ENCODE measurements at places on chromosomes 12 and 14. TPM values are rescaled to one million over a fixed set of nuclear protein-coding genes. Genes with fewer than 3 reads are reported as not detected.

TMEM119 gene
- total RNA-seq = 1.8 TPM

- H3K4me3 ChIP-seq = no peak overlapping the region
- H3K4me1 ChIP-seq = no peaks in the 10 kb centered on the region
- H3K36me3 ChIP-seq = no peaks in the 10 kb centered on the region
Observed at GRCh38 chr12:118694128-118694775, 287.1 kb upstream of the SRRM4 start.

CCDC184 gene
- 0.37 TPM for total RNA-seq

DNA sequence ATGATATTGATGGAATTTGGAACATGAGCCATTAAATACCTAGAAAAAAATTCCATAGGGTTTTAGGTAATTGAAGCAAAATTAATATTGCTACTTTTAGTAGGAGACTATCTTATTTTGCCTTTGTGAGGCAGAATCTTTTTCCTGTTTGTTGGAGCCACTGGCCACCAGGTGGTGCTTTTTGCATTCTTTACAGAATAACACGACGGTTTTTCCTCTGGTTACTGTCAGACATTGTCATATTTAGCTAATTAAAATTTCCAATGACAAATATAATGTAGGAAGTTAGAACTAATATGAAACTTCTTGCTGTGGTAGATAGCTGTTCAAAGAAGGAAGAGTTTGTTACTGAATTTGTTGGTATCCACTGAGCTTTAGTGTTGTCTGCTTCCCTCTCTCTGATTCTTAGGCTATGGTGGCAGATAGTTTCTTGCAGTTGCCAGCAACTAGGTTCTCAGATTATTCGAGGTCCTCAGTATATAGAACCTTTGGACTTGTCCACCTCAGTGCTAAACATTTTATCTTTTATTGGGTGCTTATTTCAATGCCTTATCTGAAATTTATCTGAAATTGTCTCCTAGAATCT, 25.7 kb downstream of the RAB21 start:
- H3K4me1 ChIP-seq = no peaks in the 10 kb centered on the region
- no peak overlapping the region for H3K4me3 ChIP-seq
- peaks cover 39% of the 10 kb centered on the region for H3K36me3 ChIP-seq
- no peak overlapping the region for H3K27ac ChIP-seq

GRCh38 chr14:88518592-88519512, 36.0 kb downstream of the PTPN21 start:
- DNase-seq = no peak
- no peak overlapping the region for H3K4me3 ChIP-seq
- no peaks in the 10 kb centered on the region for H3K36me3 ChIP-seq
- no peaks in the 10 kb centered on the region for H3K4me1 ChIP-seq
- H3K27me3 ChIP-seq = no peaks in the 10 kb centered on the region

- H3K27ac ChIP-seq = peak overlapping the region; percentile 13
- no peak overlapping the region for H3K4me3 ChIP-seq
- DNase-seq = peak; percentile 82
Observed at GRCh38 chr14:55913324-55914025, 204.7 kb upstream of the PELI2 start.

- no peak overlapping the region for H3K27ac ChIP-seq
- no peaks in the 10 kb centered on the region for H3K27me3 ChIP-seq
- no peaks in the 10 kb centered on the region for H3K4me1 ChIP-seq
- H3K36me3 ChIP-seq = no peaks in the 10 kb centered on the region
- peak; percentile 64 for DNase-seq
- H3K4me3 ChIP-seq = no peak overlapping the region
Observed at GRCh38 chr12:14723763-14724162, 27.4 kb upstream of the GUCY2C start.

GRCh38 chr12:79512068-79512467, 178.7 kb downstream of the PAWR start:
- H3K27me3 ChIP-seq = no peaks in the 10 kb centered on the region
- DNase-seq = no peak
- H3K27ac ChIP-seq = no peak overlapping the region

GRCh38 chr14:56004786-56005185, 113.4 kb upstream of the PELI2 start:
- DNase-seq = peak; percentile 70
- H3K27ac ChIP-seq = peak overlapping the region; percentile 39
- no peaks in the 10 kb centered on the region for H3K4me1 ChIP-seq
- no peak overlapping the region for H3K4me3 ChIP-seq
- H3K36me3 ChIP-seq = no peaks in the 10 kb centered on the region

C12orf54 gene
- total RNA-seq = not detected

GRCh38 chr14:94278731-94279130, 14.3 kb downstream of the SERPINA10 start:
- no peak overlapping the region for H3K27ac ChIP-seq
- H3K27me3 ChIP-seq = no peaks in the 10 kb centered on the region
- no peak for DNase-seq
- no peaks in the 10 kb centered on the region for H3K36me3 ChIP-seq
- H3K4me3 ChIP-seq = no peak overlapping the region

- H3K27ac ChIP-seq = peak overlapping the region; percentile 64
- no peaks in the 10 kb centered on the region for H3K4me1 ChIP-seq
- H3K4me3 ChIP-seq = no peak overlapping the region
- no peak for DNase-seq
Observed at GRCh38 chr12:22313286-22313962, 21.1 kb downstream of the ST8SIA1 start.

DNA sequence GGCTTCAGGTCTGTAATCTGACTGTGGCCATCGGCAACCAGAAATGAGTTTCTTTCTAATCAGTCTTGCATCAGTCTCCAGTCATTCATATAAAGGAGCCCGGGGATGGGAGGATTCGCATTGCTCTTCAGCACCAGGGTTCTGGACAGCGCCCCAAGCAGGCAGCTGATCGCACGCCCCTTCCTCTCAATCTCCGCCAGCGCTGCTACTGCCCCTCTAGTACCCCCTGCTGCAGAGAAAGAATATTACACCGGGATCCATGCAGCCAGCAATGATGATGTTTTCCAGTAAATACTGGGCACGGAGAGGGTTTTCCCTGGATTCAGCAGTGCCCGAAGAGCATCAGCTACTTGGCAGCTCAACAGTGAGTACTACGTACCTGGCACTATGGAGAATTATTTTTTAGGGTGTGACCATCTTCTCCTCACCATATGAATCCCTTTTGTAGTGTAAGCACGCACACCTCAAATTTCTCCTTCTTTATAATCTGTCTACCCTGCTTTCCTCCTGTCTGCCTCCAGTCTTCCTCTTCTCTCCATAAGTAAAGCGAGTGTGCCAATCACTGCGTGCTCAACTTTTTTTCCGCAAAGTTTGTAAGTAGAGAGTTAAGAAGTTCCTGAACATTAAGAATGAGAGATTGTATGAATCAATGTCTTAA, at the start of gene TPH2:
Gene TPH2 (plus strand): TSS at position 118 of the 658 bp plus-strand sequence. CDS start 142 bp downstream, at position 260.
- no peaks in the 10 kb centered on the region for H3K36me3 ChIP-seq
- H3K27me3 ChIP-seq = no peaks in the 10 kb centered on the region
- no peak within 1 kb of the TSS for H3K27ac ChIP-seq
- H3K4me3 ChIP-seq = no peak within 1 kb of the TSS
- no peaks in the 10 kb centered on the region for H3K4me1 ChIP-seq
- no peak for DNase-seq

DNA sequence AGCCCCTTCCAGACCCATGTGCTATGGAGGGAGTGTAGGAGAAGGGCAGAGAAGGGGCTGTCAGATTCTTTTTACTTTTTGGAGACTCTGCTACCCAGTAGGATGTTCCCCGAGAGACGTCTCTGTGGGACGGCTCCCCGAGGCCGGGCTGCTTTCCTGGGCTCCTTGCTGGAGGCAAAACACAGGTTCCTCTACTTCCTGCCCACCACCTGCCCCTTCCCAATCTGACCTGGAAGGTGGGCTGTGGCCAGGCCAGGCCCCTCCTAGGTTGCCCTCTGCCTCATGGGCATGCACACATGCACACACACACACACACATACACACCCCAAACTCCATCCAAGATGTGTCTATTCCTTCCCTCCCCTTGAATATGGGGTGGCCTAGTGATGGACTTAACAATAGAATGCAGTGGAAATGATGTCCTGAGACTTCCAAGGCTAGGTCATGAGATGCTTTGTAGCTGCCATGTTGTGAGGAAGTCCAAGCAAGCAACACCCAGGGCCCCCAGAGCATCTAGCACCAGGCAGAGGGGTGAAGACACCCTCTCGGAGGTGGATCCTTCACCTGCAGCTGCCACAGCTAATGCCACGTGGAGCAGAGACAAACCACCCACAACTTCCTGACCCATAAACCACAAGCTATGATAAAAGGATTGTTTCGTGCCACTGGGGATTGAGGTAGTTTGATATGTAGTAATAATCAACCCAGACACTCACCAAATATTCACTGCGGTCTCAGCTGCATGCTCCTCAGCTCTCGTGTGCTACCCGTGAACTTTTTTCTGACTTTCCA, 1.6 kb upstream of the ASB2 start:
- H3K4me1 ChIP-seq = peaks cover 53% of the 10 kb centered on the region
- H3K27me3 ChIP-seq = no peaks in the 10 kb centered on the region
- H3K27ac ChIP-seq = peak overlapping the region; percentile 86
- H3K4me3 ChIP-seq = no peak overlapping the region

KRT4 gene
- not detected for total RNA-seq

DNA sequence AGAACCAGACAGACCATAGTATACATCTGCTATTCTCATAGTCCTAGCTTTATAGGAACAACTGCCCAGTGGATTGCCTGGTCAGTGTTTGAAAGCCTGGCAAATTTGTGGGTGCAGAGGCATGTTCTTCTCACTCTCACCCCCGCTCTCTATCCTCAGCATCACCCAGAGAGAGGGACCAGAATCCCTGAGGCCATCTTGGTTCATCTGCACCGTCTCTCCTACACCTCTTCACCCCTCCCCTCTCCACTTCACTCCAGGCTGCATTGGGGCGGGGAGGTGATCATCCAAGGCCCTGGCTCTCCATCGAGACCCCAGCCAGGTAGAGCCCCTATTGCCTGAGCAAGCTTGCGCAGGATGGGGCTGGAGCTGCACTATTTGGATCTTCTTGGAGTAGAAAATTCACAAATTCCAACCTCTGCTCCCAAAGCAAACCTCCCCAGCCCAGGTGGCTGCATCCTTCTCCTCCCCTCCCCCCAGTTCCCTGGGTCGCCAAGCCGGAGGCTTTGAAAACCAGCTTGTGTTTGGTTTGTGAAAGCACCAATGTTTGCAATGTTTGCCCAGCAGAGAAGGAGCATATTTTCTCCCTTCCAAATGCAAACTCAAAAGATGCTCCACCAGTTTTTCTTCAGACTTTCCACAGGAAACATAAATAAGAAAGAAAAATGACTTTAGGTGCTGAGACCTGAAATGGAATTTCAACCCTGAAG, 18.6 kb upstream of the COL2A1 start:
- no peaks in the 10 kb centered on the region for H3K27me3 ChIP-seq
- H3K27ac ChIP-seq = no peak overlapping the region
- H3K4me3 ChIP-seq = no peak overlapping the region
- peaks cover 15% of the 10 kb centered on the region for H3K4me1 ChIP-seq
- no peak for DNase-seq

- no peaks in the 10 kb centered on the region for H3K36me3 ChIP-seq
- H3K4me1 ChIP-seq = no peaks in the 10 kb centered on the region
- H3K4me3 ChIP-seq = no peak overlapping the region
- DNase-seq = no peak
- H3K27me3 ChIP-seq = no peaks in the 10 kb centered on the region
- H3K27ac ChIP-seq = no peak overlapping the region
Observed at GRCh38 chr14:84024231-84024820, 1505.6 kb upstream of the FLRT2 start.

- DNase-seq = no peak
- no peaks in the 10 kb centered on the region for H3K36me3 ChIP-seq
- no peaks in the 10 kb centered on the region for H3K27me3 ChIP-seq
- peak overlapping the region; percentile 57 for H3K4me3 ChIP-seq
- peak overlapping the region; percentile 63 for H3K27ac ChIP-seq
Observed at GRCh38 chr14:96039633-96040311, 610 bp downstream of the C14orf132 start.

DNA sequence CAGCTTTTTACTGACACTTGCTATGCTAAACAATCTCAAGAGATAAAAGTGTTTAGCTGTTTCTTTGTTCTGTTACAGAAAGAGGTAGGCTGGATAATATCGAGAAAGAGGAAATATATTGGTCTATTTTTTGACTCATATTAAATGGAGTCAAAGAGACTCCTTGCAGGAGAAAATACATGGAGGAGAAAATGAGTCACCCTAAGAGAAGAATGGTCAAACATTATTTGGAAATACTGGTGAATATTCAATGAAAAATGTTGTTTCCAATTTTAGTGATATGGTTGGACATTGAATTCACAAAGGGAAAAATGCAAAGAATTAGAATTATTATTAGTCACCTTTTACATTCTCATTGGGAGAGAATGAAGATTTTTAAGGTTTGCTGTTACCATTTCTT, 3.2 kb downstream of the KCNJ8 start:
- no peak overlapping the region for H3K4me3 ChIP-seq
- DNase-seq = no peak
- H3K4me1 ChIP-seq = no peaks in the 10 kb centered on the region
- peak overlapping the region; percentile 91 for H3K27ac ChIP-seq
- H3K27me3 ChIP-seq = no peaks in the 10 kb centered on the region

DNA sequence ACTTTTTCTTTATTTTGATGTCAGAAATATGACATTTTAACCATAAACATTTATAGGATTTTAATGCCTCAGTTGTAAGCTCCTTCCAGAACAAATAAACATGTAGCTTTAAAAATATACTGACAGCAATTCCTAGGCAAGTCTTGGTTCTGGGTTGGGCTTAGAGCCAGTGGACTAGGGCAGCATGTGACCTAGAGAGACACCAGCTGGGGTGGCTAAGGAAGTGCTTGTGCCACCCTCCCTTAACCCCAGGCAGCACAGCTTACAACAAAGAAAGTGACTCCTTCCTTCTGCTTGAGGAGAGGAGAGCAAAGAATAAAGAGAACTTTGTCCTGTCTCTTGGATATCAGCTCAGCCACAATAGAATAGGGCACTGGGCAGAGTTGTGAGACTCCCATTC, 61.6 kb upstream of the KTN1 start:
- no peak overlapping the region for H3K4me3 ChIP-seq
- H3K4me1 ChIP-seq = no peaks in the 10 kb centered on the region
- H3K36me3 ChIP-seq = no peaks in the 10 kb centered on the region
- H3K27me3 ChIP-seq = no peaks in the 10 kb centered on the region

DNA sequence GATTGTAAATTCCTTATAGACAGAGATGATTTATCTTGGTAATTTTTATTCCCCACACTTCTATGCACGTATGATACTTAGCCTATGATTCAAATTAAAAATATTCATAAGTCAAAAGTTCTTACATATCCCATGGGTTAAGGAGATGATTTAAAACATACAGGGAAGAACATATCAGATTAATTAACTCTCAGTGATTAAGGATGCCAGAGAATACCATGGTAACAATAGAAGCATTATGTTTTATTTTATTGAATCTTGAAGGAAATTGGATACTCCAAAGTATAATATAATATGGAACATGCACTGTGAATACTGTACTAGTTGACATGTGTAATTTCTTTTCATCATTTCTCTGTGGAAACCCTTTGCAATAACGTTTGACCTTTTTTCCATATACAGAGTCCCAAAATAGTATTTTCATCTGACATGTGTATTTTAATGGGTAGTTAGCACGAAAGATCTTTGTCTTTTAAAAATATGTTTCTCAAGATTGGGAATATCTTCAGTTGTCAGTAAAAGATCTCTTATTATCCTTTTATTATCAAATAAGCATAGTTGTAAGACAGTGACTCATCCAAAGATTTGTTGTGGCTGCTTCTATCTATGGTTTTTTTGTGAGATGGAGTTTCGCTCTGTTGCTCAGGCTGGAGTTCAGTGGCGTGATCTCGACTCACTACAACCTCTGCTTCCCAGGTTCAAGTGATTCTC, 166.7 kb downstream of the RAD51B start:
- no peak overlapping the region for H3K27ac ChIP-seq
- no peak for DNase-seq
- H3K27me3 ChIP-seq = no peaks in the 10 kb centered on the region
- H3K4me3 ChIP-seq = no peak overlapping the region
- H3K4me1 ChIP-seq = no peaks in the 10 kb centered on the region
- H3K36me3 ChIP-seq = no peaks in the 10 kb centered on the region

Data from right atrium auricular region (tissue), 2 donors.